ENCODE measurements at places on chromosomes 12 and 14.
A peak's percentile ranks its signal among the peaks of the same experiment; 100 is the strongest.

DNA sequence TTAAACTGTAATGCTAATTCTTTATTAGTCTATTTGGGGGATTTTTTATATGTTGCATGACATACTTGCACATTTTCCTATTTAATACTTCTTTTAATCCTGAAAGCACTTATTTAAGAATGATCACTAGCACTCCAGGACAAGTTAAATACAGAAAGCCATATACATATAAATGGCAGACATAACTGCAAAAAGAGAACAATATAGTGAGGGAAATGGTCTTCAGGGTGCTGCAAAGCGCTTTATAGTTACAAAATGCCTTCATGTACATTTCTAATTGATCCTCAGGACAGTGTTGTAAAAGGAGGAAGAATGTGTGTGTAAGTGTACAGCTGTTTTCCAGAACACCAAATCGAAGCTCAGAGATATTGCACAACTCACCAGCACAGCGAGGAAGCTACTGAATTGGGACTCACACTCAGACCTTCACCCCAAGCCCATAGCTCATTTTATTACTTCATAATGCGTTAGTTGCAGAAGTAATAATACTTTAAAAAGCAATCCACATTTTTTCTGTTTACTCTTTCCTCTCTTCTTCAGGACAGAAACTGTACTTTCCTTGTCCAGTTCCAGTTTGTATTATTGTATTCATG lies 428.2 kb downstream of the RAD51B start:
- no peak for ATAC-seq

DNA sequence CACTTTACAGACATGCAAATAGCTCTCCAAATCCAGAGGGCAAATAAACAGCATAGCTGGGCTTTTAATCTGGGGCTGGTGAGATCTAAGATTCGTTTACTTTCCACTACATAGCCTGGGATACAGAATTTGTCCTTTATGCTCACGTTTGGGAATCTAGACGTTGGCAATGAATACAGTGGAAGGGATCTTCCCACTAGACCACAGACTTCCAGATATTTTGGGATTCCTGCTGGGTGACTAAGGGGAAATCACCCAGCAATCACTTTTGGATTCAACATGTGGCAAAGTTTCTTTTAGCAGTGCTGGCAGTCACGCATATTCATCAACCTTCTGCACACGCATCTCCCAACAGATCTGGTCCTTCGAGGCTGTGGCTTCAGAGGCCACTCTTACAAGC lies 23.5 kb downstream of the APPL2 start:
- no peak for ATAC-seq

GRCh38 chr14:55028476-55028875 lies 1.4 kb downstream of the SOCS4 start:
- no peak for ATAC-seq

- peak; percentile 98 for ATAC-seq
These were observed 10.4 kb downstream of the BEST3 start for GRCh38 chr12:69688471-69689427.

- no peak for ATAC-seq
These were observed 74.2 kb downstream of the PRORP start for GRCh38 chr14:35196571-35196970.

DNA sequence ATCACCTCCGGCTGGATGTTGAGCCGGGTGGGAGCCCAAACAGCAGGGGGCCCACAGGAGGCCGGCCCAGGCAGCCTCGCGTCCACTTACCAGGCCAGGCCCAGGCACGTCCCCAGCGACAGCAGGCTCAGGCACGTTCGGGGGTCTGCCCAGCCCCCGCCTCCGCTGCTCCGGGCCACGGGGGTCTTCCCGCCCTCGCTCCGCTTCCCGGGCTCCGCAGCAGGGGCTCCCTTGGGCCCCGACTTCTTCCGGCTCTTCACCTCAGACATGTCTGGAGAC lies 216 bp downstream of the IKBIP start:
- peak; percentile 56 for ATAC-seq

GRCh38 chr12:39824505-39825212 lies 205.1 kb upstream of the ABCD2 start:
- ATAC-seq = no peak

- no peak for ATAC-seq
These were observed 218.5 kb downstream of the SLC6A15 start for GRCh38 chr12:84694116-84694515.

DNA sequence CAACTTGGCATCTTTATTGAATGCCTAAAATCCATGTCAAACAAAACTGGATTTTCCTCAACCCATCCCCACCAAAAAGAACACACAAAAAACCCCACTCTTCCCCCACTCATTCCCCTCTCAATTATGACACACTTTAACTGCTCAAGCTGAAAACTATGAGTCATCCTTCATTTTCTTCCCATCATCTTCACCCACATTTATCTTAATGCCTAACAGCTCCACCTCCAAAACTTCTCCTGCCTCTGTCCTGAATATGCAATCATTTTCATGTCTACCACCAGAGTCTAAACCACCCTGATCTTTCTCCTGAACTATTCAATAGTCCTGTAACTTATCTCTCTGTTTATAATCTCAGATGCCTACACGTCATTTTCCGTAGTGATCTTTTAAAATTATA lies 239.7 kb downstream of the BCAT1 start:
- ATAC-seq = no peak

- no peak for ATAC-seq
These were observed 31.7 kb downstream of the FOXN4 start for GRCh38 chr12:109277255-109277898.

- ATAC-seq = peak; percentile 74
These were observed 161.7 kb downstream of the ALX1 start for GRCh38 chr12:85441741-85442140.

- no peak for ATAC-seq
These were observed at the start of gene RIPK3 for GRCh38 chr14:24339284-24340151. TSS of gene RIPK3 (minus strand) at chr14:24339991. CDS start at chr14:24339826, 165 bp downstream.

GRCh38 chr12:89950421-89950820 lies 241.8 kb upstream of the ATP2B1 start:
- no peak for ATAC-seq

GRCh38 chr14:102226356-102227125 lies 78.4 kb downstream of the MOK start:
- no peak for ATAC-seq

GRCh38 chr12:124428136-124428791 lies 133.4 kb downstream of the RFLNA start:
- peak; percentile 64 for ATAC-seq

GRCh38 chr14:99035712-99036610 lies 236.0 kb downstream of the BCL11B start:
- ATAC-seq = peak; percentile 98

DNA sequence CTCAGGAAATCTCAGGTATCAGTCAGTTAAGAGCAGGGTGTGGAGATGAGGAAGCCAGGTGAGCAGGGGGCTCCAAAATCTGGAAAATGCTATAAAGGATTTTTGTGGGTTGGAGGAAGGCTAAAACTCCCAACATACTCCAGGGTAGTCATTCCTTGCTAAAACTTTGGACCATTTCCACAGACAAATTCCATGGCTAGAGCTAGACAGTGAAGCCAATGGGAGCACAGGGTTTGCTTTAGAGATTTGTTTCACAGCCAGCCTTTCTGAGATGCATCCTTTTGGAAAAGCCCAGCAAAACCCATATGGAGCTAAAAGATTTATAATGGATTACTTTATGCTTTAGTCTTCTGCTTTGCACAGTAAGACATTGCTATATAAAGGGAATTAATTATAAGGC lies 146.5 kb downstream of the SAMD4A start:
- ATAC-seq = peak; percentile 66

DNA sequence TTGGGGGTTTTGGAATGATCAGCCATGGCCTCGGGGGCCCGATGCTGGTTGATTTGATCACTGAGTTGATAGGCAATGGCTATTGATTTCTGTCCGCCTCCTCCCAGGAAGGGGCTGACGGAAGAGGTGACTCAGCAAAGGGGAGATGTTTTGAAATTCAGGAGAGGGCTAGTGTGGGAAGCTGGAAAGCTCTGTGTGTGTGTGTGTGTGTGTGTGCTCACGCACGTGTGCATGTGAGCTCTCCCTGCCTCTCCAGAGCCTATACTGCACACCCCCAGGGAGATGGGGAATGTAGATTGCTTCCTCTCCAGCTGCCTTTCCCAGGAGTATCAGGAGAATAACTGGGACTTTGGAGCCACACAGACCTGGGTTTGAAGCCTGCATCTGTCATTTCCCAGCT lies 184.9 kb upstream of the MYL2 start:
- ATAC-seq = no peak

GRCh38 chr12:124506832-124507153 lies 60.6 kb downstream of the NCOR2 start:
- no peak for ATAC-seq

DNA sequence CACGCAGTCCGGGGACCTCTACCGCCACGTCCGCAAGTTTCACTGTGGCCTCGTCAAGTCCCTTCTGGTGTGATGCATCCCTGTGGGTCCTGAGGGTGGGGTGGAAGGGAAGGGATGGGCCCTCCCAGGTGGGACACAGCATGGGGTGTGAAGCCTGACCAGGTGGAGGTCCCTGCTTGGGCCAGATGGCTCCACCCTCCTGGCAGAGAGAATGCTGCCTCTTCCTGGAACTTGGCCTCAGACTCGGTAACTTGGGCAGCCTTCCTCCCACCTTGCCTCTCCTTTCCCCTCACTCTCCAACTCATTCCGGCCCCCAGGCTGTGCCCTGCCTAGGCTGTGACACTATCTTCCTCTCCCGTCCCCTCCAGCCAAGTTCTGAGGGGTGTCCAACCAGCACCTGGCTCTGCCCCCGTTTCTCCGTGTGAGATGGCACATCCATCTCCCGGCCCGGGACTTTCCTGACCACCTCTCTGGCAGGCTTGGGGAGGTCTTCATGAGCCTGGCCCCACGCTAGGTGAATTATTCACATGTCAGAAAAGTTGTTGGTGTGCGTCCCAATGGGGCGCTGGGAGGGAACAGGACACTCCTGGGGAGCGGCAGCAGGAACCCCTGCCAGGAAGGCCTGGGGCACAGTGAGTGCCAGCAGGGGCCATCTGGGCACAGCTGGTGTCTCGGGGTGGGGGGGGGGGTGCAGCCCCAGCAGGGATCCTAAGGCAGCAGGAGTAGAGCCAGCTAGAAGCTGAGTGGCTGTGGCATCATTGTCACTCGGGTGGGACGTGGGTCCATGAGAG lies 1.7 kb downstream of the ZBTB42 start:
- no peak for ATAC-seq

GRCh38 chr12:93243689-93244513 lies 133.8 kb upstream of the NUDT4 start:
- ATAC-seq = peak; percentile 59

DNA sequence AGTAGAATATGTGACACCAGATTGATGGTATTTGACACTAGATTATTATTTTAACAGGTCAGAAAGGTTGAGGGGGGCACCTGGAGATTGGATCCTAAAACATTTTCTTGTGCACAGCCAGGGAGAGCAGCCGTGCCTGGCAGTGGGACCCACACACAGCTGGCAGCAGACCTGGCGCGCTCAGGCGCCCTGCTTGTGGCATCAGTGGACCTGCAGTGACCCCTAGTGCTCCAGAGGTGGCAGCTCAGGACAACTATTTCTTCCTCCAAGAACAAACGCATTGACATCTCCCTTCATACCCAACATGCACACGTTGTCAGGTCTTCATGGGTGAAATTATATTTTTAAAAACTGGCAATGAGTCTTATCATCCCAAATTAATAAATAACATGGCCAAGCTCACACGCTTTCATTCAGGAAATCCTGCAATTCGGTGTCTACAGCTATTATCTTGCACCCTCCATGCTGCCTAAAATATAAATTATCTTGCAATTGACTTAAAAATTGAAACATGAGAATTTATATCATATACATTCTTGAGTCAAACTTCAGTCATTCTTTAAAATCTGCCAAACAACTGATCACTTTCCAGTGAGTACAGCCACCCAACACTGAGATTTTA lies 7.7 kb upstream of the TMEM132D start:
- ATAC-seq = no peak

DNA sequence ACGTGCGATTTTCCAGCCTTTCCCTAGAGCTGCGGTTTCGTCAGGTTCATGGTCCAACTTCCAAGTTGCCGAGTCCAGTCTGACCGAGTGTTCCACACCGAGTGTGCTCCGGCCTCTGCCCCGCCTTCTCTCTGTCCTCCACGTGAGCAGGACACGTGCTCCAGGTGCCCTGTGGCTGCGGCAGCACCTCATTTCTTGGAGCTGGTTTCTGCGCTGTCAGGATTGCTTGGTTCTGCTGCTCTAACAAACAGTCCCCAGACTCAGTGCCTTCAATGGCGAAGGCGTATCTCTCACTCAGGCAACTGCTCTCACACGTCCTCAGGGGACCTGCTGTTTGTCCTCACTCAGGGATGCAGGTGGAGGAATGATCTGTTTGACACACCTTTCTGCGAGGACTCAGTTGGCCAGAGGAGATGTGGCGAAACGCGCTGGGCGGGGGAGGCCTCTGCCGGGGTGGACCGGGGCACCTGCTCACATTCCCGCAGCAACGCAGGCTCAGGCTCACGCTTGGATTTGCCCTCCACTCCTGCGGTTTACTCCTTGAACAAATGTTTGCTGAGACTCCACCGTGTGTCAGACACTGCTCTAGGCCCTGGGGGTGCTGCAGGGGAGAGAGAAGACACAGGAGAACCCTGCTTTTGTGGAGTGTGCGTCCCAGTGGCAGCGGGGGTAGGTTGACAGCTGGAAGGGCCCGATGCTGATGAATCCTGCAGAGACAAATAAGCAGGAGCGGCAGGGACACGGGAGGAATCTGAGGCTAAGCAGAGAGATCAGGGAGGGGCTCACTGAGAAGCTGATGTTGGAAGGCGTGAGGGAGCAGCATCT lies 63.4 kb upstream of the FBRSL1 start:
- no peak for ATAC-seq

- no peak for ATAC-seq
These were observed 71.9 kb downstream of the NTF3 start for GRCh38 chr12:5503774-5504173.

DNA sequence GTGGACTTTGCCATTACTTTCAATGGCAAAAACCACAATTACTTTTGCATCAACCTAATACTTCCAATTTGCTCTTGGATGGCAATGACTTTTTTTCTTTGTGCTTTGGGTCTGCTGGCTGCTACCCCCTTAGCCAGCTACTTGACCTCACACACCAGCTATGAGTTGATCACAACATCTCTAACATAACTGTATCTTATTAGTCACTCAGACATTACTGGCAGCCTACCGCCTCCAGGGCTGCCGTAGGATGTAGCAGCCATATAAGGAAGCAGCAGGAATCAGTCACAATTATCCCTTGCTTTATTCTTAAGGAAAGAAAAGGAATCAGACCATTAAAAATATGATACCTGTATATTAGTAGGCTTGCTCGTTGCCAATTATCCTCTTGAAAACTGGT lies 260.5 kb downstream of the ADAMTS20 start:
- ATAC-seq = no peak

GRCh38 chr12:95804291-95804690 lies 13.7 kb upstream of the NTN4 start:
- ATAC-seq = no peak
